ENCODE measurements at places on chromosomes 7 and 10.

GRCh38 chr10:8283166-8283905, 228.8 kb downstream of the GATA3 start:
- DNase-seq: no peak

GRCh38 chr7:138433583-138434443, 26.2 kb upstream of the TRIM24 start:
- no peak for DNase-seq

DNA sequence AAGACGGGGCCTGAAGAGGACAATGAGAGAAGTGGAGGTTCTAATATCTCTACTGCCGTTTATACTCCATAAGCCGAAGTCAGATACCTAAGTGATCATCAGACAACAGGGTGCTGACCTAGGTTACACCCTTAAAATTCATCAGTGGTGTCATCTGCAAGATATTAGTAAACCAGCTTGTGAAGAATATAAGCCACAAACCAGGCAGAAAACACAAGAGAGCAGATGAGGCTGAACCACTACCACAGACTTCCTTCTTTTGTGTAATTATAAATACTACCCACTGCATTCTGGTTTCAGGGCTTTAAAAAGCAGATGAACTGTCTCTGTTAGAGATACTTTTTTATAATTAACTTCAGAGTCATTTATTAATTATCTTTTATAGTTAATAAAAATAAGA, 69.0 kb upstream of the LRRC17 start:
- DNase-seq: no peak

- no peak for DNase-seq
These were observed 91.5 kb upstream of the EGR2 start for GRCh38 chr10:62907470-62908212.

DNA sequence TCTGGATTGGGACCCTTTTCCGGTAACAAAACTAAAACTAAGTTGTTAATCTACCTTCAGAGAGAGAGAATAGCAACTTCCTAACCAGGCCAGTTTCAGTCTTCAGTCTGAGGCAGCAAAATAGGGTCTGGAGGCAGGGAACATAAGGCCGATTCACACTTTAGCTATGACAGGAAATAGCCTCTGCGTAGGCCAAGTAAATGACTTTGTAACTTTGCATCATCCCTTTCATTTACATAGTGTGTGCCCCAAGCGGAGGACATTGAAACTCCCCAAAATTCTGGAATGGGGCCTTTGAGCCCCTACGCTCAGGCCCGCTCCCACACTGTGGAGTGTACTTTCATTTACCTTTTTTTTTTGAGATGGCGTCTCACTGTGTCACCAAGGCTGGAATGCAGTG, 1.7 kb upstream of the UPP1 start:
- no peak for DNase-seq

DNA sequence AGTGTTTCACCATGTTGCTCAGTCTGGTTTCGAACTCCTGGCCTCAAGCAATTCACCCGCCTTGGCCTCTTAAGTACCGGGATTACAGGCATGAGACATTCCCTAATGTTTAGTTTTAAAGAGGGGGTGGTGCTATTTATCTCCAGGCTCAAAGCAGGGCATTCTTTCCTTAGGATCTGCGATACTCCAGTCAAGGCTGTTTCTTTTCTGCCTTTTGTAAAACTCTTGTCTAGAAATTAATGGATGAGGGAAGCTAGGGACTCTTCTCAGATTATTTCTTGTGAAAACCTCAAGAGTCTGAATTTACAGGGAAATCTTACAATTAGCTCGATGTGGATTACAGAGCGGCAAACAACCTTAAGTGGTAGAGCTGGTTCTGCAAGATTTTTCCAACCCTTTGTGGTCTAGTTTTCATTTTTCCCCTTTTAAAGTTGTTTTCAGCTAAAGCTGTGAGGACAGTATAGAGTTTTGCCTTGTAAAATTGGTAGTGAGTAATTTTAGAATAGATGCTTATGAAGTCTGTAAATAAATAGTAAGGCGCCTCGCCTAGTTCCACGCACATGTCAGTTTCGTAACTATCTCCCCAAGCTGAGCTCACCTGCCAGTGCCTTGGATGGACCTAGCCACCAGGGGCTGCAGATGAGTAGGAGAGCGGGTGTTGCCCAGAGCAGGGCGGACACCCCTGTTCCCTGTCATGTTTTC, 53.1 kb downstream of the CUX1 start:
- DNase-seq: no peak

DNA sequence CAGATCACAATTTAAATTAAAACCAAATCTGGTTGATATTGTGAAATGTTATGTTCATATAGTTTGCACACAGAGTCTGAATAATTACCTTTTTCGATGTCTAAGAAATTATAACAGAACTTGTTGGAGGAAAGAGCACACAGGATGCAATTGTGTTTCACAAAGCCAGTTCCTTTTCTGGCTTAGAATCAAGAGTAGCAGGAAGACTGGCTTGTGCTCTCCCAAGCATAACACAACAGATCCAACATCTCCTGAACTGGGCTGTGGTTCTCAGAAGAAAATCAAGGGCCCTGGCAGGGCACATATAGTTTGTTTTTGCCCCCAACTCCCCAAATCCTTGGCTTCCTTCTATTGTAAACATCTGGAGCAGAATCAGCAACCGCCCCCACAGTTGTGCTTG, 62.7 kb downstream of the LRRC4 start:
- DNase-seq: no peak

- DNase-seq: no peak
These were observed 208.3 kb downstream of the LRMDA start for GRCh38 chr10:75639736-75640135.

- DNase-seq: no peak
These were observed 68.5 kb upstream of the FAM133B start for GRCh38 chr7:92658671-92659070.

GRCh38 chr7:151125470-151125845, 39.2 kb downstream of the AGAP3 start:
- no peak for DNase-seq

DNA sequence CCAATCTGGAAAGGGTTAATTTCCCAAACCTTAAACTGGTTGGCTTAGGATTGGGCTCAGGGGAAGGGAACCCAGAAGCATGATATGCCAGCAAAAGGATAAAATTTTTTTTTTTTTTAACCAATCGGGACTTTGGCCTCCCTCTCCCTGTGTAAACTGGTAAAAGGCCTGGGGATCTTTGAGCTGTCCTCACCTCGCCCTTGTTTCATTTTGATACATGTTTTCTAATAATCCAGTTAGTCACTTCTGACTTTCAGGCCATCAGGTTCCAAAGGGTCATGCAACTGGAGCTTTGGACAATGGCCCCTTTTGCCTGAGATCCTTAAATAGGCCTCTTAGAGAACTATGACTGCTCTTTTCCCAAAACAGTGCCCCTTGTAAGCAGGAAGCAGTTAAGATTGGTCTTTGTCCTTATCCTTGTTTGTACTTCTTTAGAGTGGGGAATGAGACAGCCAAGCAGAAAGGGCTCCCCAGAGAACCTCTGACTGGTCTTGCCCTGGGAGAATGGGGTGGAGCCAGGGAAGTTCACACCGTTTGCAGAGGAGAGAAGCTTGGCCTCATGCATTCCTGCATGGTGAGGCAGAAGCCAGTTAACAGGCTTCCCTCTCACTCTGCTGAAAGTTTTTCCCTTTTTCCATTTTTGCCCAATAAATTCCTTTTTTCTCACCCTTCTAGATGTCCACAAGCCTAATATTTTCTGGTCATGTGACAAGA, 424.2 kb upstream of the CNTNAP2 start:
- no peak for DNase-seq

DNA sequence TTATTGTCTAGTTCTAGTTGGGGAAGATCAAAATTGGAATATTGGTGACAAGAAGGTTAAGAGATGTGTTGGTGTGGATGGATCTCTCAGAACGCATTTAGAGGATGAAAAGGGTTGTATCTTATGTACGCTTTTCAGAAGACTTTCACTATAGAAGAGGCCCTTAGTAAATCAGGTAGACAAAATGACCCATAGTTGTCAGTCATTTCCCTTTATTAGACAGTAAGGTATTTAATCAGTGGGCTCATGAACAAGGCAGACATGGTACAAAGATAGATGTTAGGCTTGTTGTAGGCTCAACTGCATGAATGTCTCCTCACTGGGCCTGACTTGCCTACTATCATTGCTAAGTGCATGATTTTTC, 359.2 kb downstream of the PHF14 start:
- no peak for DNase-seq

DNA sequence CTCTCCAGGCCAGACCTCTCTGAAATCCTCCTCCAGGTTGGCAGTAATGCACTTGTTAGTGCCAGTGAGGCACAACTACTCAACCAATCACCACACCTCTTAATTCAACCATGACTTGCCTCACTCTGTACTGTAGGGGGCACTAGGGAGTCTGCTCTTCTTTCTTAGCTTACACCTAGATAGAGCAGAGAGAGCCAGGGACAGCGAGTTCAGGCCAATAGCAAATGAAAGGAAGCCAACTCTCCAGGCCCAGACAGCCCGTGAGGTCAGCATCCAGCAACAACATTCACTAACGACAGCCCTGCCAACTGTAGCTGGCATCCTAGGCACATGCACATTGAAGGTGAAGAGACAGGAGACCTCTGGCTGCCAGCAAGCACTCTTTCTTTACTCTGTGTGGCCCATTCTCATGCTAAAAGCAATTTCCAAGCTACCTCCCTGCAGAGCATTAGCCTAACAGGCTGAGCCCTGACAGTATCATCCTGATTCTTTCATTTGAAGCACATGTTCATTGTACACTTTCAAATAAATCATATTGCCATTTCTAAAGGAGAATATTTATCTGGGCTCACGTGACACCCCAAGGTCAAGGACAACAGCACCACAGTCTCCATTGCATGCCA, 136.3 kb downstream of the DPY19L1 start:
- no peak for DNase-seq
